ENCODE measurements at places on chromosomes 16 and 17. TPM values are rescaled to one million over a fixed set of nuclear protein-coding genes. Genes with fewer than 3 reads are reported as not detected.

RHBDL3 gene
- total RNA-seq, result 0.54 TPM

DNA sequence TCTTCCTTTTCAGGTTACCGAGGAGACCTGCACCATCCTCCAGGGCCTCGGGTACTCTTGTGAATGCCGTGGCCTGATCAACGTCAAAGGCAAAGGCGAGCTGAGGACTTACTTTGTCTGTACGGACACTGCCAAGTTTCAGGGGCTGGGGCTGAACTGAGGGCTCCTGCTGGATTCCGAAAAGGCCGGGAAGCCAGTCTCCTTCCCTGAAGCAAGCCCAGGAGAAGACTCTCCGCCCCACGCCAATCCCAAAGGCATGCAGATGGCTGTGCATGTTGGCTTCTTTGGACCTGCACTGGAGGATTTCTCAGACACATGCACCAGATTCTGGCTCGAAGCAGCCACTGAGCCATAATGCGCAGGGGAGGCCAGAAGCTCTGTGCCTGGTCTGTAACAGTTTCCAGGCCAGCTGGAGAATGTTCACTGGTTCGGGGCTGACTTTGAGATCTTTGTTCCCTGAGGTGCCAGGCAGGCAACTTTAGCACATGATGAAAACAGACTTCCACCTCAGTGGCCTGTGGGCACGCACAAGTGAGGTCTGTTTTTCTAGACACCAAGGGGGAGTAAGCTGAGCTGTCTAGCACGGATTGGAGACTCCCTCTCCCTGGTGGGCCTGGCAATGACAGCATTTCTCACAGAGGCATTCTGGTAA lies 49.1 kb downstream of the ADCY7 start:
- peak; percentile 65 for DNase-seq

- no peak for DNase-seq
These were observed 1.4 kb upstream of the CHST4 start for GRCh38 chr16:71524566-71525553.

PPM1E gene
- total RNA-seq, result 0.55 TPM

DNA sequence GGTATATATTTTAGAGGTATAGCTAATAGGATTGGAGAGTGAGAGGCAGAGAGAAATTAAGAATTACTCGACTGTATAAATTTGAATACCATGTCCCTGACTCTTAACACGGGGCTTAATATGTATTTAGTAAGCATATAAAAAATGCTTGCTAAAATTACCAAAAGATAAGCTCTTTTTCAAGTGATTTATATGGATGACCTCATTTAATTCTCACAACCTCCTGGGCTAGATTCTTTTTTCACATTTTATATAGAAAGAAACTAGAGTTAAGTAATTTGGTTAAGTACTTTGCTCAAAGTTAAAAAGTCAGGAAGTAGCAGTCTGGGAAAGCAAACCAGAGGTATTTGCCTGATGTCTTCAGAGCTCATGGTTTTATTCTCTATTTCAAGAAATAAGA lies 963.5 kb upstream of the SOX9 start:
- no peak for DNase-seq

DNA sequence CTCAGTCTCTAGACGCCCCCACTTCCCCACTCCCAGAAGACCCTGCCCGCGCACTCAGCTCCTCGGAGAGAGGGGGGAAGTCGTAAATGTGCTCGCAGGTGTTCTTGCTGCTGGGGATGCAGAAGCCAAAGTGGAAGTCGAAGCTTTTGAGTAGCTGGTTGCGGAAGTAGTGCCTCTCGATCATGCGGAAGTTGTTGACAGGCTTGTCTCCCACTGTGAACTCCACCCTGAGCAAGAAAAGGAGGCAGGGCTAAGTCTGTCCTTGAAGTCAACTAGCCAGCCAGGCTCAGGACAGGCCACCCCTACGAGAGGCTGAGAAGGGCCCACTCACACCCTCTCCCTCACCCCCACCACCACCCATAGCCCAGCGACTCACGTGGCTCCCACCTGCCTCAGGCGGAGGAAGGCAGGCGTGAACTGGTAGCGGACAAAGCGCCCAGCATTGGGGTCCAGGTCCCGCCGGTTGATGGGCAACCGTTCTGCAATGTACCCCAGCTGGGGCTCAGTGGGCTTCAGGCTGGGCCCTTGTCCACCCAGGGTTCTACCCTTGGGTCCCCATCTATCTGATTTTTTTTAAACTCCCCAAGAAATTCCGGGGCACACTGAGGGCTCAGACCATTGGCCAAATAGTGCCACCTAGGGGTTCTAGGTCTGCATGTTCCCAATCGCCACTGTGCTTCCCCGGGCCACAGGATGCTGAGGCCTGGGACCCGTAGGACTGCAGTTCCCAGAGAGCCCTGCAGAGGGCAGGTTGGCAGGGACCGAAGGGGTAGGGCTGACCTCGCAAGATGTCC lies 4.6 kb downstream of the UNC119 start:
- peak; percentile 79 for DNase-seq

DNA sequence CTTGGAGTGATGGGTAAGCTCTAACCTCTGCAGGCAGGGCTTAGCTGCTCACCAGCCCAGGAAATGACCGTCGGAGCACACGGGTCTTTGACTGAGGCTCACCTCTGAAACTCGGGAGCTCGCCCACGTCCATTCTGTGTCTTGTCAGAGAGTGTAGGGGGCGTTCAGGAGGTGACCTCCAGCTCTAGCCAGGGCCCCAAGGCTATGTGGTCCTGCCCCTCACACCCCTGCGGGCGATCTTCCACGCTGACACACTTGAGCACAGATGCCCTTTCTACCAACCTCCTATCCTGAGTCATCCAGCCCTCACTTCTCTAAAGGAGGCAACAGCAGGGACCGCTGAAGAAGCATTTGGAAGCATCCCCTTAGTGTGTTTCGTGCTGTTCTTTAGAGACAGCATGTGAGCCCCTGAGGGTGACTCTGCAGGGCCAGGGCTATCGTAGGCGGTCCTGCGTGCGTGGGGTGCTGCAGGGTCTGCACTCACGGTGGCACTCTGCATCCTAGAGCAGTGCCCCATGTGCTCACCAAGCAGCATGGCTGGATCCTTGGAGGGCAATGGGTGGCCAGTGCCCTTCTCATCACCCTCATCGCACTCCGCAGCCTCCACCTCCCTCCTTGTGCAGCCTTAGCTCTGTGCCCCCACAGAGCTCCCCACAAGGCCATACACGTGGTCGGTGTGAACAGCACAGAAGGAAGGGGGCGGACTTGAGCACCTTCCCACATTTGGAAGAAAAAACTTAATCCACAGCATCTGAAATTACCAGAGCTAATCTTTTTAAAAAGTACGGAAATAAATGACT lies 33.8 kb downstream of the SLC47A1 start:
- no peak for DNase-seq

NPIPB13 gene
- total RNA-seq, result 1.4 TPM

- DNase-seq, result no peak
These were observed 106.0 kb downstream of the RAB11FIP4 start for GRCh38 chr17:31497431-31497830.

GRCh38 chr16:77014441-77014840 lies 176.5 kb upstream of the MON1B start:
- DNase-seq, result no peak

BRICD5 gene
- 4.6 TPM for total RNA-seq

DNA sequence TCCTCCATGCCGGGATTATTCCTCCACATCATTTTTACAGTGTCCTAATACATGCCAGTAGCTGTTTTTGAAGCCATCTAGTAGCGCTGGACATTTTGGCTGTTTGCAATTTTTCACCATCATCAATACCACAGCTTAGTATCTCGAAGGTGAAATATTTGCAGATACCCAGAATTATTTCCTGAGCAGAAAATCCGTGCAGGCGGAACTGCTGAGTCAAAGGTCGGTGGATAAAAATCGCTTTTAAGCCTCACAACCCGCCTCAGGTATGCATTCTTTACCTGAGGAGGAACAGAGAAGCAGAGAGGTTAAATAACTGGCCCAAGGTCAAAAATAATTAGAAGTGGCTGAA lies 584 bp upstream of the TNRC6A start:
- DNase-seq, result no peak

DNA sequence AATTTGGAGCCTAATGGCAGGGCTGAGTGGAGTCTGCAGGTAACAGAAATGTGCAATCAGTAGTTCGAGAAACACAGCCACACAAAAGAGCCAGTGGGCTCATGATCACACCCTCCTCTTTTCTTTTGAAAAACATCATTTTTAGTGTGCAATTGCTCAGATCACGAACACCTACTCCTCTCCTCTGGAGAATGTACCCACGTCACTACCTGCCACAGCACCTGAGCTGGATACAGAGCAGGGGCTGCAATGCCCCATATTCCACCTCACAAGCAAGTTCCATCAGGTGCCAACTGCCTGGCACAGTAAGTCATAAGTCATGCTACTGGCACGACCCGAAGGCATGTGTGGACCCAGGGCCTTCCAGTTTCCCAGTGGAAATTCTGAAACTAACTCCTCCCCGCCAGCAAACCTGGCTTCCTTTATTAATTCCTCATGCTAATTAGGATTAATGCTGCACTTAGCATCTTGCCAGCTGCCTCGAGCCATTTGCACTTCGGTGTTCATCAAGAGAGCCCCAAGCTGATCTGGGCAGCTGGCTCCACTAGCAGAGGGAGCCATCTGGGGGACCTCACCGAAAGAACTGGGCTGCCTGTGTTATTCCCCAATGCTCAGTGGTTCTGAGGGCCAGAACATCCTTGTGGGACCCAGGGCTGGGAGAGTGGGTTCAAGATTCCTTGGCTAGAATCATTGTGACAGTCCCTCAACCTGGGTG lies 2.4 kb downstream of the CACNG4 start:
- no peak for DNase-seq

CORO7 gene
- total RNA-seq, result 17.1 TPM

- no peak for DNase-seq
These were observed 24.0 kb downstream of the SPNS2 start for GRCh38 chr17:4522661-4523060.

TMEM88 gene
- 11.1 TPM for total RNA-seq

- no peak for DNase-seq
These were observed at the start of gene NHERF2 for GRCh38 chr16:2026461-2027023. NHERF2 (plus strand) TSS chr16:2026902; CDS start chr16:2027006, 104 bp downstream.

DNA sequence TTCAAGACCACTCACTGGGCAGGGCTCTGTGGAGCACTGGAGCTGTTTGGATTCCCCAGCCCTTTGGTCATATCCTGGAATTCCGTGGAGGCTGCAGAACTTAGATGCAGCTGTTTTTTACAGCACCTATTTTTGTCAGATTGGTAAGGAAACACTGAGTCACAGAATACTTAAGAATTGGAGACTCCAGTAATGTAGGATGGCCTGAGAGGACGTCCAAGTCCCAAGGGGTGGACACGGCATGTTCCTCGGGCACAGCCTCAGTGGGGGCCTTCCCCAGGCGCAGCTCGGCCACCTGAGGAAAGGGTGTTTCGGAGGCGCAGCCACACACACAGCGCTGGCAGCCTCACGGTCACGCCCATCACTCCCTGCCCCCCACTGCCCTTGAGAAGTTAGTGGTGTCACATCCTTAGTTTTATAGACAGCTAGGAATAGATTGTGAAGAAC lies 14.8 kb downstream of the PLD6 start:
- peak; percentile 81 for DNase-seq

DNA sequence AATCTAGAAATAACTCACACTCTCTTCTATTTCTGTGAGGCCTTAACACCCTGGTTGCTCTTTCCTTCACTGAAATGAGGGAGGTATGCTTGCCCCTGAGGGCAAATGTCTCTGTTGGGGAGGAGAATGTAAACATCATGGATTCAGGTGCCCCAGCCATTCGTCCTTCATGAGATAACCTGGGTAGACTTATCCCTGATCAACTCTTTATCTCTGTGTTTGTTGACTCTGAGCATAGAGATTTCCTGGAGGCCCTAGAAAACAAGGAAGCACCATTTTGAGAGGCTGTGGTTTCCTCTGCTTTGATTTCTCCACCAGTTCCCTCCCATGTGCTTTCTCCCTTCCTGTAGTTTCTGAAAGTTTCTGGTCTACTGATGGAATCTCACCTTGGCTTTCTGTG lies 77.3 kb downstream of the PHKB start:
- no peak for DNase-seq

DNA sequence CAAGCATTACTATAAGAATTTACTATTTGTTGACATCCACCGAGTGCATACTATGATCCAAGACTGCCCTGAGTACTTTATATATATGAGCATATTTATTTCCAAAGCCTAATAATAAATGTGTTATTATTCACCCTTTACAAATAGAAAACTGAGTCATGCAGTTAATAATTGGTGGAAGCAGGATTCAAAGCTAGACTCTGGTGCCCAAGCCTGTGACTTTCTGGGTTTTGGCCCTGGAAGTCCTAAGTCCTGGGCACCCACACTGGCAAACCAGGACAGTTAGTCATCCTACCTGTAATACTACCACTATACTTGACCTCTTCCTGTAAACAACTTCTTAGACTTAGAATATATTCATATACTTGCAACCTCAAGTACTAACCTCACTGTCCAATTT lies 257.4 kb upstream of the IRX5 start:
- DNase-seq, result no peak

DNA sequence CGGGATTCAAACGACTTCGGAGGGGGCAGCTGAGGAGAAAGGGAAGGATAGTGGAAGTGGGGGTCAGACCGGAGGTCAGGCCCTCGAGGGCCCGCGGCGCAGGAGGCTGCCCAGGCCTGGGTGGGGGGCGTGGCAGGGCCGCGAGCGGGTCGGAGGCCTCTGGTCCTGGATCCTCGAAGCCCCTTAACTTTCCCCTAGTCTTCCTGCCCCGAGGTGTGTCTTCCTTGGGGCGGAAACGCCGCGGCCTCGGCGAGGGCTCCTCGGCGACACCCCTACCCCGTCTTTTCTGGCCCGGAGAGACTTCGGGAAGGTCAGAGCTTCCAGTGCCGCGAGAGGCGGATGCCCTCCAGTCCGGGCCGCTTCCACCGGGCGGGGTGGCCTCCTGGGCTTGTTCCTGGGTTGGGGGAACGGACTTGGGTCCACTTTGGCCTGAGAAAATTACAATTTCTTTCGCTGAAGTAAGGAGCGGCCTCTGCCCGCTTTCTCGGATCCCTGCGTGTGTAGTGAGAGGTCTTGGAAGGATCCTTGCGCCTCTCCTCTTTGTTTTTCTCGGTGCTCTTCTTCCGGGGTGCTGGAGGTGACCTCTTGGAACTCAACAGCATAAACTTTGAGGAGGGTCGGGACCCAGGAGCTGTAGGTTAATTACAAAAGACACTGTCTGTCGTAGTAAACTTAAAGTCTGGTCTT lies 491 bp downstream of the IST1 start:
- peak; percentile 68 for DNase-seq

- no peak for DNase-seq
These were observed 94.4 kb downstream of the NLK start for GRCh38 chr17:28136923-28137322.

Data from sigmoid colon (tissue), 7 donors.